ENCODE measurements at places on chromosomes 2 and 18.

GRCh38 chr2:240257940-240258580 lies 117.6 kb upstream of the OTOS start:
- DNase-seq: no peak

GRCh38 chr2:174516501-174517378 lies 29.9 kb upstream of the GPR155 start:
- DNase-seq: no peak

- no peak for DNase-seq
Observed at GRCh38 chr2:38461470-38461869, 84.4 kb upstream of the ATL2 start.

DNA sequence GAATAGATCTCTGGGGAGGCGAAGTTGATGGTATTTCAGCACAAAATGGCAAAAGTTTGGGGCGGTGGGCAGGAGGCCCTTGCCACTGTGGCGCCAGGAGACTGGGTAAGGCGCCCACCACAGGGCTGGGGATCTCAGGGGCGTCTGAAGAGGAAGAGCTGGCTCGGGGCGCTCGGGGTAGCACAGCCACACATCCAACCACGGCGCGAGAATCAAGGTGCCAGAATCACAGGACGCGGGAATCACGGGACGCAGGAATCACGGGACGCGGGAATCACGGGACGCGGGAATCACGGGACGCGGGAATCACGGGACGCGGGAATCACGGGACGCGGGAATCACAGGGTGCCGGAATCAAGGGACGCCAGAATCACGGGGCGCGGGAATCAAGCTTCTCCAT lies 174.4 kb downstream of the TMEM18 start:
- DNase-seq: no peak

- DNase-seq: no peak
Observed at GRCh38 chr18:50372743-50373142, 2.1 kb upstream of the SKA1 start.

DNA sequence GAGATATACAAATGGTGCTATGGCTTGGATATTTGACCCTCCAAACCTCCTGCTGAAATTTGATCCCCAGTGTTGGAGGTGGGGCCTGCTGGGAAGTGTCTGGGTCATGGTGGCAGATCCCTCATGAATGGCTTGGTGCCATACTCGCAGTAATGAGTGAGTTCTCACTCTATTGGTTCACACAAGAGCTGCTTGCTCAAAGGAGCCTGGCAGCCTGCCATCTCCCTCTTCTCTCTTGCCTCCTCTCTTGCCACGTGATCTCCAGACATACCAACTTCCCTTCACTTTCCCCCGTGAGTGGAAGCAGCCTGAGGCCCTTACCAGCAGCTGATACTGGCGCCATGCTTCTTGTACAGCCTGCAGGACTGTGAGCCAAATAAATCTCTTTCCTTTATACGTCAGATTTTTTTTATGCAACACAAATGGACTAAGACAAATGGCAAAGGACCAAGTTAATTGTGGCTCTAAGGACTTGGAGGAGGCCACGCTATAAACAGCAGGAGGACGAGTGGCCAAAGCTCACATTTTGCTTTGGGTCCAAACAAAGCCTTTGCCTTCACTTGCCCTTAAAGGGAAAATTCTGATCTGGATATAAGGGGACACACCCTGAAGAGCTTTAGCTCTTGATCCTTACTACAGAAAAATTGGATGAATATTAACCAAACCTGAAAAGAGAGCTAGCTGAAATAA lies 214.7 kb downstream of the SS18 start:
- no peak for DNase-seq

- no peak for DNase-seq
Observed at GRCh38 chr2:100110614-100111000, 31.8 kb downstream of the AFF3 start.

DNA sequence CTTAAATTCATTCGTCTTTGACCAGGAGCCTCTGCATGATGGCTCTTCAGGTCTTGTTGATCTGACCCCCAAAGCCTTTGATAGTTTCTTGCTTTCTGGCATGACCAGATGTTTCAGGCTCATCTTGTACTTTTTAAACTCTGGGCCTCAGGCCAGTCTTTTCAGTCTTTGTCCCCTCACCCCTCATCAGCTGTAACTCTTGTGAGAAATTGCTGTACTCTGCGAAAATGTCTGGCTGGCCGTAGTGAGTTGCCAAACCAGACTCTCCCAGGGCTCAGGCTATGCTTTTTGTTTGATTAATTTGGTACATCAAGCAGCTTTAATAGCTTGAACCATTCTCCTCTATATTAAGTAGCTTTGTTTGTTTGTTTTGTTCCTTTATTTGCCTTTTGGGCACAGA lies 75.9 kb downstream of the BABAM2 start:
- DNase-seq: no peak

DNA sequence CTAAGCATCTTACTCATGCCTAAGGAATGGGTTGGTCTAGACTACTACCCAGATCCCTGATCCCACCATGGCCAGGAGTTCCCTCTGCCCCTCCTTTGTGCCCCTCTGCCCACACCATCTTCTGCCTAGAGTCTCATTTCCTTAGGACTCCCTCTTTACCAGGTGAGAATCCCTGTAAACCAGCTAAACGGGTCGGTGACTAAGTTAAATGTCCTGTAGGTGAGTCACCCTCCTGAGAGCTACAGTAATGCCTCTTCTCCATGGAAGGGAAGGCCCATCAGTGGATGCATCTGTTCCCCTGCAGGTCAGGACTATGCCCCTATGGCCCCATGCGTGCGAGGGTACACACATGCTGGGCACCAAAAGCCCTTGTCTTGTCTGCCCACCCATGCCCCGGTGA lies 25.4 kb downstream of the PTGR3 start:
- DNase-seq: no peak

DNA sequence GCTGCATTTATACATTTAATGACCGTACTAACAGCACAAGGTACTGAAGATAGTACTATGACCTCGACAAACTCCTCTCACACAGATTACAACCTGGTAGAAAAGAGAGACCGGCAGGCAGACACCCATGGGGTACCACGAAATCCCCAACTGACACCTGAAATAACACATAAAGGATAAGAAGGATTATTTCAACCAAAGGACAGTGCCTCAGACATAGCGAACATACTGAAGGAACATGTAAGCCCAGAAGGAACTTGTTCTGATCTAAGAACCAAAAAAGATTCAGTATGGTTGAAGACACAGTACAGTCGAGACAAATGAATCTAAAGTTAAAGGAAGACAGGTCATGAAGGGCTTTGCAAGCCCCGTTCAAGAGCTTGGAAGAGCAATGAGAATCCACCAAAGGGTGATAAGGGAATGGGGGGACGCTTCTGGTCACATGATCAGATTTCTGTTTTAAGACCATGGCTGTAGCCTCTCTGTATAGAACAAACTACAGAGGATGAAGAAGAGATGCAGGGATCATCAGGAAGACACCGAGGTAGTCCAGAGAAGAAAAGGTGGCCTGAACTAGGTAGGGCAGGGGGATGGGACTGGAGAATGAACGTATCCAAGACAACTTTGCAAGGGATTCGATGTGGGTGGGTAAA lies 902 bp downstream of the MCFD2 start:
- DNase-seq: no peak

- DNase-seq: no peak
Observed at GRCh38 chr18:58392324-58393000, 236.4 kb downstream of the ALPK2 start.

DNA sequence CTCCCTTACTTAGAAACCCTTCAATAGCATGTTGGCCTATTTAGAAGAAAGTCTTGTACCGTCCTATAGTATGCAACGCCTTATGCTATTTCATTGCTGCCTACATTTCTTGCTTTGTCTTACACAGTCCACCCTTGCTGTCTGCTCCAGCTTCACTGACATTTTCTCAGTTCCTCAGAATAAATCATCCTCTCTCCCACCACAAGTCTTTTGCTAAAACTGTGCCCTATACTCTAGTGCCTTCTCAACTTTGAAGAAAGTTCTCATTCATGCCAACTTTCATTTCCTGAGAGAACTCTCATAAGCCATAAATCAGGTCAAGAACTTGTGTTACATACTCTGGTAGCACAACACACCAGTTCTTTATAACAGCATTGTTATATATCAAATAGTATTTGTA lies 54.3 kb upstream of the COL3A1 start:
- DNase-seq: no peak

- DNase-seq: no peak
Observed at GRCh38 chr18:31206787-31207381, 44.2 kb upstream of the DSC1 start.

GRCh38 chr2:178946494-178946893 lies 103.4 kb downstream of the CCDC141 start:
- DNase-seq: no peak

- DNase-seq: no peak
Observed at GRCh38 chr2:132477962-132478361, 61.4 kb downstream of the GPR39 start.

DNA sequence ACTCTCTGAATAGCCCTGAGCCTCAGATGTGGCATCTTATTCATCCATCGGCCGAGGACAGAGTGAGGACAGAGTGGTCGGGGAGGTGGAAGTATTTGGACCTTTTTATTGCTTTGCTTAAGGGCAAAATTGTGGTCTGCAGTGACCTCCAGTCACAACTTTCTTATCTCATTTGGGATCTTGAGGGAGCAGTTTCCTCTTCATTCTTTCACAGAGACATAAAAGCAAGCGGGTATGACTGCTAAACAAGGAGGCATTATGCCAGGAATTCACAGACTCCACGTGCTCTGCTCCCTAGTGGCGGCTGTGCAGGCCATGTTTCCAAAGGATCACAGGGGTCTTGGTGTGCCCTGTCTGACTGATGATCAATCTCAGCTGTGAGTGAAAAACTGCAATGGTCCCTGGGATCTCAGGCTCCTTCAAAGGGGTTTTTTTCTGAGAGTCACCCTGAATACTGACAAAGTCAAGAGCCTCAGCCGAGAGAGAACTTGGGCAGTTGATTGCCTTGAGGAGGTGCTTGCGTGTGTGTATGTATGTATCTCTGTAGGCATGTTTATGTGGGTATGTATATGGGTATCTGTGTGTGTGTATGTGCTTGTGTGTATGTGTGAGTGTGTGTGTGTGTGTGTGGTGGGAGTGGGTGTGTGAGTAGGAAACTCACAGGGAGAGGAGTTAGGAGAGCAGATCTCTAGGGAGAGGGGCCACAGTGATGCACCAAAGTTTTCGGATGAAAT lies 47.7 kb downstream of the RAPGEF4 start:
- DNase-seq: no peak

DNA sequence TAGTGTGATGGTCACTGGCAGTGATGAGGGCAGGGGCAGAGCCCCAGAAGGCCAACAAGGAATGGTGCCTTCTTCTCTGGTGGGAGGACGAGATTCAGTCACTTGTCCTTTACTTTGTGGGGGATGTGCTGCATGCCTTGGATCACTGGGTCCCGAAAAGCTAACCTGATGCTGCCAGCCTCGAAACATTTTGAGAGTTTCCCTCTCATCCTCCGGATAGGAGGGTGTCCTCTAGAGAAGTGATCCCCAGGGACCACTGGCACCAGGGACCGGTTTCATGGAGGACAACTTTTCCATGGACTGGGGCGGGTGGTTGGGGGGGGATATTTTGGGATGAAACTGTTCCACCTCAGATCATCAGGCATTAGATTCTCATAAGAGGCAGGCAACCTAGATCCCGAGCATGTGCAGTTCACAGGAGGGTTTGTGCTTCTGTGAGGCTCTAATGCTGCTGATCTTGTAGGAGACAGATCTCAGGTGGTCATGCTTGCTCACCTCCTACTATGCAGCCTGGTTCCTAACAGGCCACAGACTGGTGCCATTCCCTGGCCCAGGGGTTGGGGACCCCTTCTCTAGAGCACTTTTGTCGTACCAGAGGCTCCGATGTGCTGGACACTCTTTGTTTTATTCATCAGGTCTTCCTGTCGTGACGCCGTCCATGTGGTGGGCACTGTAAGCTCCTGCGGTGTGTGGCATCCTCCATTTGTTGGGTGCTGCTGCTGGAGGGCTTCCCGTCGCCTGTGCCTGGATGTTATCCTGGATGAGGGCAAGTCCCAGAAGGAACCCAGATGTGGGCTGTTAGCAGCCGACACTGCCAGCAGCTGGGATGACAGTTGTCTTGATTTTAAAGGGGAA lies 68.5 kb upstream of the HDAC4 start:
- no peak for DNase-seq

DNA sequence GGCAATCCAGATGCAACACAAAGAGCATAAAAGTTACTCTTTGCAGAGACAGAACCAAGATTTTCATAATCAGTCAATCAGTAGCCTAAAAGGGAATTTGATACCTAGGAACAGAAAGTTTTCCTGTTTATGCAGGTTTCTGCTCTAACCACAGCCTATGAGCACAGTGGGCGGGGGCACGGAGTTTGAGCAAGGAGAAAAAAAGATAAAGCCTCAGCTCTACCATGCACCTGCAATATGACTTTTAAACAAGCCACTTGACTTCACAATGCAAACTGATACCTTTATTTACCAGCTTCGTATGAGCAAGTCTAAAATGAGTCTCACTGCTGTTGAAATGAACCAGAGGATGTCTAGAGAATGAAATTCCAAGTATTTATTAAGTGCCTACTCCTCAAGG lies 5.6 kb upstream of the LRATD1 start:
- DNase-seq: no peak

DNA sequence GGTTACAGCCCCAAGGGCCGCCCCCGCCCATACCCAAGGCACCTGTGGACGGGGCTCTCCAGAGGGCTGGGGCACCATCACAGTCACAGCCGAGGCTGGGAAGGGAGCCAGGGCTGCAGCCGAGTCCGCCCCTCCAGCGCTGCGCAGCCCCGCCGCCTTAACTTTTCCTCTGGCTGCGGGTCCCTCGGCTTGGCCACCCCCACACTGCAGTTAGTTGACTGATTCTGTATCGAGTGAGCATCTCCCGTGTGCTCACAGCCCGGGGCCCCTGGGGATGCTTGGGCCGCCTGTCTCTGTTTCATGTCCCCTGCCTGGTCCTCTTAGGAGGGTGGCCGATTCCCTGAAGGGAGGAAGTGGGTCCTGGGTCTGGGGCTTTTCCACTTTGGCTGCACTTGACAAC lies 33.7 kb downstream of the EMILIN2 start:
- no peak for DNase-seq

DNA sequence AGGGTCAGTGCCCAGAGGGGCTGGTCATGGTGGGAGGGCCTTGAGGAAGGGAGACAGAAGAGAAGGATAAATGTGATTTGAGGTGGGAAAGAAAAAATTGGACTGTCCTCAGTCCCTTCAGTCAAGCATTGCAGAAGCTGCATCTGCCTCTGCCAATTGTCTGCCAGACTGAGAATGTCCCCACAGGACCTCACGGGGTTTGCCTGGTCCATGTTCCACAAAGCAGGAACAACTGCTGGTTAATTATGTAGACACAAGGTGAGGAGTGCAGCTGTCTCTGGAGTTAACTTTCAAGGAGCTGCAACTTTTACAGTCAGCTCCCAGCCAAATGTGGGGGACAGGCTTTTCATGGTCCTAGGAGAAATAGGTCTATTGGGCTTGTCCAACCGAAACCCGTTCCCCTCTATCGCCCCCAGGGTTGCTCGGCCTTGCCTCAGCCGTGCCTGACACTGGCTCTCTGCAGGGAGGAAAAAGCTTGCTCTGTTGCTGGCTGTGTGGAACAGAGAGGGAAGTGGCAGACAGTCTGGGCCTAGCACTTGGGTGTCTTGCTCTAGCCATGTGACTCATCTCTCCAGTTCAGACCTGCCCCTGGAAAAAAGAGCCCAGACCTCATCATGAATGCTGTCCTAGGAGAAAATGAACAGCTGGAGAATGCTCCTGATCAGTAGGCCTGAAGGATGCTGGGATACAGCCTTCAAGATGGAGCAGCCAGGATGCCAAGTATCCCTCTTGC lies 31.1 kb upstream of the PAX8 start:
- no peak for DNase-seq
